Midbrain (tissue), 1 donor: ENCODE measurements at places on chromosomes 5 and 9.
A peak's percentile ranks its signal among the peaks of the same experiment; 100 is the strongest.

GRCh38 chr9:35711501-35712428 is 20.2 kb downstream of the TLN1 start:
- DNase-seq: no peak

DNA sequence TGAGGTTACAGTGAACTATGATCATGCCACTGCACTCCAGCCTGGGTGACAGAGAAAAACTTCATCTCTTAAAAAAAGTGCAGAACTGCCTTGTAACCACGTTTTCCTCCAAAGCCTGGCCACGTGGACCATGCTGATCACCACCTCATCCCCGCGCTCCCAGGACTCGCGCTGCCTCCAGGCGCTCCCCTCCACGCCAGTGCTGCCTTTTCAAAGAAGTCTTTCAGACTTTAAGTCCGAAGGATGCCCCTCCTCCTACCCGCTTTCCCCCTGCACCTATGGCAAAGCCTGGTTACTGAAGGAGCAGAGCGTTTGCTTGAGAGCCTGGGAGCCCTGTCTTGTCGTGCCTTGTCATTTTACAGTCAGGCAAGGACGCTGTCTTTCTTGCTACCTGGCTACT is 43.8 kb downstream of the HABP4 start:
- no peak for DNase-seq

GRCh38 chr5:35162848-35163709 is 67.2 kb downstream of the PRLR start:
- DNase-seq: no peak

- no peak for DNase-seq
Observed at GRCh38 chr5:83523929-83524328, 52.4 kb downstream of the VCAN start.

DNA sequence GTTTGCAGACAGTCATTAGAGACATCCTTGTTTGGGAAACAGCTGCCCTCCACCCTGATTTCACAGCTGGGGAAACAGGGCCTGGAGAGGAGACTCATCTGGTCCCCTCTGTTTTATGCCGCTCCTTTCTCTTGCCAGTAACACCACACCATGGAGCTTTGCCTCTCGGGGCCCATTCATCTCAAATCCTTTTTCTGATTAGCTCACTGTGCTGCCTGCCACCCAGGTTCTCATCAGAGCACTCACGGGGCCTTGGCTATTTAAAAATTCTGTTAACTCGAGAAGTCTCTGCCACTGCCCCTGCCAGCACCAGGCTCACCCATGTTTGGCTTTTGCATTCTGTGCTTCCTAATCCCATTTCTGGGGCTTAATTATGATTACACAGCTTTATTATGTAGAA is 36.8 kb upstream of the C5orf58 start:
- no peak for DNase-seq

GRCh38 chr9:38685535-38685934 is 34.4 kb downstream of the FAM240B start:
- DNase-seq: peak; percentile 83

DNA sequence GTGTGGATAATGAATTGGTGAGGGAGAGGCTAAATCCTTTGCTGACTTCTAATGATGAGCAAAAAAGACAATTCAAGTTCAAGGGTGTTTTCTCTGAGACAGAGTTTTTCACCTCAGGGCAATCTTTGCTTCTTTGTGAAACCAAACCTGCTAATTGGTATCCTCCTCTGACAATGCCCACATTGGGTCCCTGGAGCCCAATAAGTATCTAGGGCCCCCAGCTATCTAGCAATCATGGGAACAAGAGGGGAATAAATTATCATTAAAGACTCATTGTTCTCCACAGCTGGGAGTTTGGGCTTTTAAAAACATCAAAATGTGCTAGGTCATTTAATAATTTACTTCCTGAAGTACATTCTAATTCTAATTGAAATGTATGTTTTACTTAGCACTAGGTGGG is 227.3 kb downstream of the TMEM167A start:
- no peak for DNase-seq

DNA sequence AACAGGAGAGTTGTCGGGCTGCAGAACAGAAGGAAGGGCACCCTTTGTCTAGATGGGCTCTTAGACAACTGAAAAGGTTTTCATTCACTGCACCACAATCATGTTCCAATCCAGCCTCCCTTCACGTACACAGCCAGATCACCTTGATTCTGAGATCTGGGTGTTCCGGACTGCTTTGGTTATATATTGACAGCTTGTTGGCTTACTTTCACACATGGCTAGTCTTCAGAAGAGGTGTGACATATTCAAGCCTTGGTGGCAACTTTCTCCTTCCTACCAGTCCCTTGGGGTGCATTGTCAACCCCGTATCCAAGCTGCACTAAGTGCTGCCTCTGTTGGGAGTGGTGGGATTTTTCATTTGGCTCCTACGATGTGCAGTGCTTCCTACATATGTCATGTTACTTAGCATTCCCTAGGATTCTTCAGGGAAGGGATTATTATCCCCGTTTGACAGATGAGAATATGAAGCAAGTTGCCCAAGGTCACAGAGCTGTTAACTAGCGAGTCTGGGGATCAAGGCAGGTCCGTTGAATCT is 100.6 kb downstream of the LIFR start:
- no peak for DNase-seq

DNA sequence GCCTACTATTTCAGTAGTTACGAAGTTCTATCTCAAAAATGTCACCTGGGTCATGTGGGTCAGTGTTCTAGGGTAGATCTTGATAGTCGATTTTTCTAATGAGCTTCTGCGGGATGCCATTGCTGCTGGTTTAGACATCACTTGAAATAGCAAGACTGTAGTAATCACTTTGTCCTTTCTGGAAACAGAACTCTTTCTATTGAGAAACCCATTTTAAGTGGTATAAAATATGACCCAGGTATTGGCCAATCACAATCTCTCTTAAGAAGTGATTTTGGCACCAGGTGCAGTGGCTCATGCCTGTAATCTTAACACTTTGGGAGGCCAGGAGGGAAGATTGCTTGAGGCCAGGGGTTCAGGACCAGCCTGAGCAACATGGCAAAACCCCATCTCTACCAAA is 17.6 kb downstream of the ARRDC3 start:
- DNase-seq: no peak

DNA sequence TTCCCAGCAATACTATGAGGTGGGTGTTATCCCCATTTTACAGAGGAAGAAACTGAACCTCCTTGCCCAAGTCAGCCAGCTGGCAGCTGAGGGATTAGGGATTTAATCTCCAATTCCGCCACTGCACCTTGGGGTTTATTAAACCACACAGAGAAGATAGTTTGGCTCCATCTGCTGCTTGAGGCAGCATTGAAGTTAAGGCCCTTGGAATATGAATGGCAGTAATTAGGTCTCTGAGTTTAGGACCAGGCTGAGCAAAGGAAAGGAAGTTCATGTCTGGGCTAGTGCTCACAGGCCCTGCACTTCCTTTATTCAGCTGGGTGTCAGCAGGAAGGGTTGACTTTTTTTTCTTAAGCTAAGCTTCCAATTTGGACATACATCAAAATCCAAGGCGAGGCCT is 86.9 kb upstream of the GDNF start:
- DNase-seq: no peak

DNA sequence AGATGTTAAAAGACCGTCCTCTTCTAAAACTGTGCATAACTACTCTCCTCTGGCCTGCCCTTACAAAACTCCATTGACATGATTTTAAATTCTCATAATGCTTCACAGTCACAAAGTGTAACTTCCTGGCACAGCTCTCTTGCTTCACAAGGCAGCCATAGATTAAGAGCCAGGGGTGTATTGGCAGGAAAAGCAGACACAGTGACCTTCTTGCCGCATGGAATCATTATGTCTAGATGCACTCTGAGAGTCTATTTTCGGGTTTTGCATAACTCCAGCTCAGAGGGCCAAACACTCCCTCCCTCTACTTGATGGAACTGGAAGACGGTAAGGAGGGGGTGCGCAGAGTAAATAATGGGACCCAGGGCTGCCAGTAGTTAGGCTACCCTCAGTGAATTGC is 110.1 kb downstream of the MARCHF3 start:
- peak; percentile 27 for DNase-seq

DNA sequence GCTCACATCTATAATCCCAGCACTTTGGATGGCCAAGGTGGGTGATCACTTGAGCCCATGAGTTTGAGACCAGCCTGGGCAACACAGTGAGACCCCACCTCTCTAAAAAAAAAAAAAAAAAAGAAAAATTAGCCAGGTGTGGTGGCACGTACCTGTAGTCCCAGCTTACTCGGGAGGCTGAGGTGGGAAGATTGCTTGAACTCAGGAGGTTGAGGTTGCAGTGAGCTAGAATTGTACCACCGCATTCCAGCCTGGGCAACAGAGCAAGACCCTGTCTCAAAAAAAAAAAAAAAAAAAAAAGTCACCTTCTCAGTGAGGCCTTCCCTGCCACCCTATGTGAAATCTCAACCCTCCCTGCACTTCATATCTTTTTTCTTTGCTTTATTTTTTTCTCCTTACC is 14.0 kb upstream of the SEPTIN8 start:
- no peak for DNase-seq

GRCh38 chr5:139671096-139671841 is 23.1 kb downstream of the CXXC5 start:
- peak; percentile 89 for DNase-seq

DNA sequence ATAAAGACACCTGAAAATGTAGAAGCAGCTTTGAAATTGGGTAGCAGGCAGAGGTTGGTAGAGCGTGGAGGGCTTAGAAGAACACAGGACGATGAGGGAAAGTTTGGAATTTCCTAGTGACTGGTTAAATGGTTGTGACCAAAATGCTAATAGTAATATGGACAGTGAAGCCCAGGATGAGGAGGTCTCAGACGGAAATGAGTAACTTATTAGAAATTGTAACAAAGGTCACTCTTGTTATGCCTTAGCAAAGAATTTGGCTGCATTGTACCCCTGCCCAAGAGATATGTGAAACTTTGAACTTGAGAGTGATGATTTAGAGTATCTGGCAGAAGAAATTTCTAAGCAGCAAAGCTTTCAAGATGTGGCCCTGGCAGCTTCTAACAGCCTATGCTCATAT is 382.5 kb downstream of the KCNN2 start:
- DNase-seq: no peak

- DNase-seq: peak; percentile 63
Observed at GRCh38 chr9:33676746-33677505, 118.4 kb upstream of the PRSS3 start.

GRCh38 chr9:127872369-127873222 is 4.9 kb downstream of the AK1 start:
- DNase-seq: no peak

- DNase-seq: no peak
Observed at GRCh38 chr5:17317473-17317872, 100.0 kb downstream of the BASP1 start.

- DNase-seq: no peak
Observed at GRCh38 chr9:13141629-13142028, 137.9 kb downstream of the MPDZ start.

DNA sequence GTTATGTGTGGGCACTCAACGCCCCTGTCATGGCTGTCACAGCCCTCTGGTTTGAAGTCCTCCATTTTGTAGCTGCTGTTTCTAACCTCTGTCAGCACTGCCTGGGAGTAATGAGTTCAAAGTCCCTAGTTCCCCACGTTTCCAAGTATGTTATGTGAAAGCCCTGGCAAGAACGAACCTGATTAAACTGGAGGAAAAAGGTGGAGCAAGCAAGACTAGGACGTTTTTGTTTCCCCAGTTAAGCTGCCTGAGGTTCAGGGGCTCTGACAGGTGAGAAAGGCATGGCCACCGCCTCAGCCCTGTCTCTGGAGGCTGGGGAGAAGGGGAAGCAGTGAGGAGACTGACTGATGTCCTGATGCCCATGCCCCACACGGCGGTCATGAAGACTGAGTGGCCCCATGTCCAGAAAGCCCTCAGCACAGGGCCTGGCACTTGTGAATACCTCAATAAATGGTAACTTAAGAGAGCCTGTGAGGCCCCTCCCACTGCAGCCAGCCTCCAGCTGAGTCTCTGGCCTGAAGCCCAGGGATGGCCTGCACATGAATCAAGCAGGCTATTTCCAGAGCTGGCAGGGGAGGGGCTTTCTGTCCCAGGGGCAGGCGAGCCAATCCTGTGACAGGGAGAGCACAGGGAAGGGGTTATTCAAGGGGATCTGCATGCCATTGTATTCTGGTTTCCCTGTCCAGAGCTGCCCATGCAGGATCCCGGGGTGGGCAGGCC is 61.8 kb downstream of the PFDN1 start:
- DNase-seq: peak; percentile 95

- no peak for DNase-seq
Observed at GRCh38 chr5:87665166-87665565, 252.4 kb upstream of the CCNH start.

GRCh38 chr5:66909364-66909763 is 287.2 kb downstream of the CD180 start:
- DNase-seq: no peak

DNA sequence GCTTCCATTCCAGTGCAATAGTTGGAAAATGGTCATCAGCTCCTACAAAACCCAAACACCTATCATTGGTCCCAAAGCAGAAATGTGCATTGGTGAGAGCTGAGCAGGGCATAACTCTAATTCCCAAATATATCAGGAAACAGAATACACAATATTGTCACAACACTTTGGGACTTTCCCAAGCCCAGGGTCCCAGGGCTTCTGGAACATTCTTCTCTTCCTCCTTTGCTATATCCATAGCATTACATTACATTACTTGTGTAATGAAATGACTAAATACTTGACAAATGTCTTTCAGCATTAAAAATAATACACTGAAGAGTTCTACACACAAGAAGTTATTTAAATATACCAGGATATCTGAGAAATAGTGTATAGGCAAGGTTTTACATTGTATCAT is 45.6 kb downstream of the LIX1 start:
- no peak for DNase-seq

- no peak for DNase-seq
Observed at GRCh38 chr9:128163523-128164306, 3.6 kb downstream of the BBLN start.

- DNase-seq: no peak
Observed at GRCh38 chr5:20028506-20028905, 40.5 kb upstream of the CDH18 start.

- no peak for DNase-seq
Observed at GRCh38 chr9:78130853-78131252, 99.2 kb upstream of the GNAQ start.

DNA sequence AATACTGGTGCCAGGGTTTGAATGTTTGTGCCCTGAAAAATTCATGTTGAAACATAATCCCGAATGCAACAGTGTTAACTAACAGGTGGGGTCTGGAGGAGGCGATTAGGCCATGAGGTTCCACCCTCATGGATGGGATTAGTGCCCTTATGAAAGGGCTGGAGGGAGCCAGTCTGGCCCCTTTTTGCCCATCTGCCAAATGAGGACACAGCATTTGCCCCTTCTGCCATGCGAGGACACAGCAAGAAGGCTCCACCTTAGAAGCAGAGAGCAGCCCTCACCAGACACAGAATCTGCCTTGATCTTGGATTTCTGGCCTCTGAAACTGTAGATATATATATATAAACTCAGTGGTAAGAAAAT is 32.6 kb upstream of the RNF130 start:
- DNase-seq: no peak

DNA sequence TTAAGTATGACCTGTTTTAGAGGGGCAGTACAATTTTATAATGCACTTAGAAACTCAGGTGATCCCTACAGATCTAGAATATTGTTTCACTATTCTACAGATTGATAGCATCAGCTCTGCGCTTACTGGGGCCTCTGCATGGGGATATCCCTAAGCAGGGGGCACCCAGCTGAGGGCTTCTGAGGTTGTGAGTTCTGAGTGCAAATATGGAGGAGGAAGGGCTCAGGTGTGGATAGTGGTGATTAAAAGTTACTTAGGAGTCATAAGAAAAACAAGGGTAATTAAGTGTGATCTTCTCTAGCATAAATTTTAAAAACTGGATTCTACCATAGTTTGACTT is 274.4 kb downstream of the EFNA5 start:
- DNase-seq: no peak
